Urinary bladder (tissue), 4 donors: ENCODE measurements at places on chromosomes 2 and 18. TPM values are rescaled to one million over a fixed set of nuclear protein-coding genes. Genes with fewer than 3 reads are reported as not detected.

C2orf78 gene
- not detected for total RNA-seq

CHMP1B gene
- total RNA-seq: 39.1 TPM

GPR39 gene
- total RNA-seq: 3.2 TPM

MC4R gene
- 0.16 TPM for total RNA-seq

SKA1 gene
- total RNA-seq: 11.5 TPM

IL36B gene
- not detected for total RNA-seq

SRD5A2 gene
- 16.2 TPM for total RNA-seq

SCN3A gene
- total RNA-seq: 6.1 TPM

IL1F10 gene
- not detected for total RNA-seq

LINC00305 gene
- not detected for total RNA-seq
